ENCODE measurements at places on chromosomes 3 and 15.

- DNase-seq = no peak
Observed at GRCh38 chr3:148847351-148847750, 17.7 kb upstream of the CPA3 start.

GRCh38 chr3:169244119-169244864 lies 419.2 kb downstream of the MECOM start:
- no peak for DNase-seq

DNA sequence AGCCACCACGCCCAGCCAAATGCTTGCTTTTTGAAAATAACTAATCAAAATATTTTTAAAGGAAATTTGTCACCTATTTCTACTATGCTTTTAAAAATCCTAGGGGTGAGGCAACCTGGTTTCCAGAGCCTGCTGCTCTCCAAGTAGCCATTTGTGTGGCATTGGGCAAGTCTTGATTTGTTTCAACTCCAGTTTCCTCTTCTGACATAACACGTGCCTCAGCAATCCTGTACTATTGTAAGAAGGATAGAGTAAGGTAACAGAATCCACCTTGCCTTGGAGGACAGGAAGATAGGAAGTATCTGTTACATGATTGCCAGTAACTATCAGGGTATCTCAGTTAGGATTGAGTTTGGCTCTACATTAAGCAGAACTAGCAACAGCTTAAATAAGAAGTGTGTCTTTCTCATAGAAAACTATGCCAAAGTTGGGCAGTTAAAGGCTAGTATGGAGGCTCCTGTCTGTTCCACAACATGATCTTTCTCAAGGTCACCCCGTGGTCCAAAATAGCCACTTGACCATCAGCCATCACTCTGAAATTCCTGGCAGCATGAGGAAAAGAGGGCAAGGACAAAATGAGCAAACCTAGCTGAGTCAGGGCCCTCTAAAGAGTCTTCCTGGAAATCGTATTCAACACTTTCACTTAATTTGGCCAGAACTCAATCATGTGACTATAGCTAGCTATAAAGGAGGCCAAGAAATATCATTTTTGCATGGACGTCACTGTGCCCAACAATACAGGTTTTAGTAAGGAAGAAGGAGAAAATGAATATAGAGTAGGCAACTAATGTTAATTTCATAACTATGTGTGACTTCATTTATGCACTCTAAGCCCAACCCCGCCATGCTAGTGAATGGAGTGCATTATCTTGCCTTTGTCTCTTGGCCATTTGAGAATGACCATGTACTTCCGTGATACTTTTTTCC lies 66.1 kb downstream of the HMG20A start:
- no peak for DNase-seq

DNA sequence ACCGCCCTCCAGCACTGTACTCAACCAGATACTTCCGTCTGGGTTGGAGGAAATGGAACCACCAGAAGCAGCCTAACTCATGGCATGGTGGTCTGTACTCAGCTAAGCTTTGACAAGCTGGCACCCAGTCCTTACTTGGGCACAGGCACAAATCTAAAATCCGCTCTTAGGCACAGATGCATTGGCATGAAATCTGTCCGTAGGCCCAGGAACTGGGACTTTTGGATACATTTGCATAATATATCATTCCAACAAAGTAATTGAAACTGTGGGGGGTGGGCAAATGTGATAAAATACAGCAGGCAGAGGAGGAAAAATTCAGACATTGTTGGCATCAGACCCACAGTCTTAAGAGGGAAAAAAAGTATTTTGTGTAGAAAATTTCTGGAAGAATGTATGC lies 75.4 kb downstream of the C3orf85 start:
- no peak for DNase-seq

GRCh38 chr3:111690242-111690641 lies 95.1 kb upstream of the ZBED2 start:
- no peak for DNase-seq

Measured in AG04450 (cell line).